Activated T-helper 1 cell treated with anti-CD3 and anti-CD28 coated beads, Interleukin-2, amount 50 U/mL, for 16 hours (primary cell): ENCODE measurements at places on chromosomes 1 and 21.

- no peak for DNase-seq
Observed at GRCh38 chr1:115714572-115715141, 53.9 kb downstream of the CASQ2 start.

DNA sequence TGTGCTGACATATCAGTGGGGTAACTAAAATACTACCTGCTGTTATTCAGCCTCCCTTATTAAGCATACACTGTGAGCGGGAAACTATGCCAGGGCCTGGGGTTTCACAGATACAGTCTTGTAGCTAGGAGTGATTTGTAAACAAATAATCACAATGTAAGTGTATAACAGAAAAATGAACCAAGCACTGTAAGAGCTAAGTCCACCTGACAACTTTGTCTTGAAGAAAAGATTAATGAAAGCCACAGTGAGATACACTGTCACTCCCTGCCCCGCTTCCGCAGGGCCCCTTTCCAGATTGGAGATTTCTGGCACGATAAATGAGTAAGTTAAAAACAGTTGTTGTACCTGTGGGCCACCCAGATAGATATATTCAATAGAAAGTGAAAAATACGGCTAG, 4.8 kb downstream of the RCAN3 start:
- no peak for DNase-seq

DNA sequence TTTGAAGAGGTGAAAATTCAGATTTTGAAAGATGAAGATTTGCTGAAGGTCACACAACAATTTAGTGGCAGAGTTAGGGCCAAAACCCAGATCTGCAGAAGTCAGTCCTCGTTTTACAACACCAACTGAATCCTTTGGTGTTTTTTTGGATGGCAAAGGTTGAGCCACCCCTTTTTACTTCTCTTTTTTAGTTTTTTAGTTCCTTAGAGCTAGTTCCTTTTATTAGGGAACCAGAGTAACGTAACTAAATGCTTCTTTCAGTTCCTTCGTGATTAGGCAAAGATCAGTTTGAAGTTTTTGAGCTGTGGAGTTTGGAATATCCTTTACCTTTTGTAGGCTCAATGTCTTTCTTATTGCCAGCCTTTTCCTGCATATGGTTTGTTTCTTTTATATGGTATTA, 67.9 kb upstream of the ARID1A start:
- DNase-seq, result no peak

- no peak for DNase-seq
Observed at GRCh38 chr1:38608202-38608864, 251.2 kb downstream of the RRAGC start.

- DNase-seq, result no peak
Observed at GRCh38 chr1:24125456-24125855, 13.5 kb upstream of the MYOM3 start.

DNA sequence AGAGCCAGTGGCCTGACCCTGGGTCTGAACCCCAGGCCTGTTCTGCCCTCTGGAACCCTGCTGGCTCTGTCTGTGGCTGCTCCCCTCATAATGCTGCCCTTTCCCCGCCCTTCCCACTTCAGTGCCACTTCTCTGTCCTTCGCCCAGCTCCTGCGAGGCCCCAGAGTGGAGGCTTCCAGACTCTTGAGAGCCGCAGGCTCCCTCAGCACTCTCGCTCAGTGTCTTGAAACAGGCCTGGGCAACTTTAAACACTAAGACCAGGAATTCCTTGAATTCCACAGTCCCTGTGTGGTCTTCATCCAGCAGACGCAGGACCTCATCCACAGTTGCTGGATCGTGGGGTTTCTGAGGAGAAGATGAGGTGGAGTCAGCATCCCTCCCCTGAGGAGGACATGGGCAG, 3.5 kb downstream of the CRNN start:
- no peak for DNase-seq

- no peak for DNase-seq
Observed at GRCh38 chr1:6601923-6602668, 573 bp downstream of the KLHL21 start.

- DNase-seq, result no peak
Observed at GRCh38 chr1:204503913-204504519, 9.4 kb upstream of the PIK3C2B start.

DNA sequence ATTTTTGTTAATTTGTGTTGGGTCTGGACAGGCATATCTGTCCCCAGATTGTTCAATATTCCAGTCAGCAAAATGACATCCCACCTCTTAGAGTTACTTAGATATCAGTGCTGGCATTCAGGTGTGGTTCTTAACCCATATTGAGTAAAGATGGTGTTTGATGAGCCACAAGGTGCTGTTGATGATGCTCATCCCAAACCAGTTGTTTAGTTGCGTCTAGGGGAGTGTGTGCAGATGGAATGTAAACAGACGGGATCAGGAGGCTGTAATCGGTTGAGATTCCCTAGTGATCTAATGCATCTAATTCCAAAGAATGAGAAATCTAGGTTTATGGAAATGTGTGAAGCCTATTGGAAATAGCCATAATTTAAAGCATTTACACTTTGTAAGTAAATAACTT, 1.1 kb downstream of the HOOK1 start:
- no peak for DNase-seq

DNA sequence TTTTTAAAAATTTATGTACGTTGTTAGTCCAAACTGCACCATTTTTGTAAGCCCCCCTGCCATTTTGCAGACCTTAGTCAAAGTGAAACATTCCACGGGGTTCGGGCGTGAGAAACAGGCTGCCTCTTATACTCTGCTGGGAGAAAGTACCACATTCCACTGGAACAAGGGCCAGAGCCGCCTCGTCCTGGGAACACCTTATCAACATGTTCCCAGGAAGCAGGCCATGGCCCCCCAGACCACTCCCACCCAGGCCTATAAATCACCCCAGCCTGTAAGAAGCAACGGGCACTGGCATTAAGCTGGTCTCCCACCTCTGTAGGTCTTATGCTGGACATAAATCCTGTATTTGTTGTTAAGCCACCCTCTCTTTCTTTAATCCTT, 854 bp upstream of the ZRANB2 start:
- no peak for DNase-seq

GRCh38 chr1:45617618-45618017, 6.2 kb downstream of the CCDC17 start:
- no peak for DNase-seq

DNA sequence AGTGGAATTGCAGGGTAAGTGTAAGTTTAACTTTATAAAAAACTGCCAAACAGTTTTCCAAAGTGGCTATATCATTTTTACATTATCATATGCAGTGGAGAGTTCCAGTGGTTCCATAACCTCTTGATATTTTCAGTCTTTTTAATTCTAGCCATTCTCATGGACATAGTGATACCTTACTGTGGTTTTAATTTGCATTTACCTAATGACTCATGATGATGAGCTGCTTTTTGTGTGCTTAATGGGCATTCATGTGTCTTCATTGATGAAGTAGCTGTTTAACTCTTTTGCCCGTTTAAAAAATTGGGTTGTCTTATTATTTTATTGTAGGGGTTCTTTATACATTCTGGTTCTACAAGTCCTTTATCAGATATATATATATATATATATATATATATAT, 29.4 kb downstream of the SNX27 start:
- no peak for DNase-seq

DNA sequence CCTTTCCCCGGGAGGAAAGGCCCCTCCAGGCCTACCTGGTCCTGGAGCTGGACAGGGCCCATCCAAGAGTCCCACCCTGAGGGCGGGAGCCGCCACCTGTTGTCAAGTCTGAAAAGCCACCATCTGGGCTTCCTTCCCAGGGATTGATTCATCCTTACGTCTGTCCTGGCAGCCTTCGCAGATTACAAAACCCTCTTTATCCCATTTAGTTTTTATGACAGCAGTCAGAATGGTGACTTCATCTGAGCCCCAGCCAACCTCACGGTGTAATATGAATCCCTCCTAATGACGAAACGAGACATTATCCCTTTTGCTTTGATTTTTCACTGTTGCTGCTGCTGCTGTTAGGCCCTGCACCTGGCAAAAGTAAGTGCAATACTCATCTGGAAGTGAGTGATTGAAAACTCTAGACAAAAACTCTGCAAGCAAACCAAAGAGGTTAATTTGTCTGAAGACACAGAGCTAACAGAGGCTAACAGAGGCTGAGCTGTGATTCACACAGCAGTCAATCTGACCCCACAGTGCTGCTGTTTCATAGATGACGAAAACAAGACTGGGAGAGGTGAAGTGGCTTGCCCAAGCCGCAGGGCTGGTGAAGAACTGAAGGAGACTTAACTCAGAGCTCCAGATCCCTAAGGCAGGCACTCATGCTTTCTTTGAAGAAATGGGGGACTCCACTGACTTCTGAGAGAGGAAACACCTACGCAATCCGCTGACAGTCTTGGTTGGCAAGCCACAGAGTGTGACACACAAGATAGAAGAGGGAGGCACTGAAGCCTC, 30.0 kb upstream of the S100A7 start:
- DNase-seq, result no peak

DNA sequence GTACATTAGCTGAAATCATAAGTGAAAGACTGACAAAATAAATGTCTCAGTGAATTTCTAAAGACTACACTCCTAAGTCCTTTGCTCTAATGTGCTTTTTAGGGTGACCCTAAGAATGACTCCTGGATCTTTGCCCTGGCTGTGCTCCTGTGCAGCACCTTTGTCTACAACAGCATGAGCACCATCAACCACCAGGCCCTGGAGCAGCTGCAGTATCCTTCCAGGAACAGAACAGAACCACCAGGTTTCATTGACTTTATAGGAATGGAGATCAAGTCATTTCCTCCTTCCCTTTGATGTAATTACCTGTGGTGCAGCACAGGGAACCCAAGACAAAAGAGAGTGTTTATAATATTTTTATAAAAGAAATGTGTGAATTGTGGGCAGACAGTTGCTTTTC, 14.1 kb downstream of the GBP6 start:
- DNase-seq, result no peak

DNA sequence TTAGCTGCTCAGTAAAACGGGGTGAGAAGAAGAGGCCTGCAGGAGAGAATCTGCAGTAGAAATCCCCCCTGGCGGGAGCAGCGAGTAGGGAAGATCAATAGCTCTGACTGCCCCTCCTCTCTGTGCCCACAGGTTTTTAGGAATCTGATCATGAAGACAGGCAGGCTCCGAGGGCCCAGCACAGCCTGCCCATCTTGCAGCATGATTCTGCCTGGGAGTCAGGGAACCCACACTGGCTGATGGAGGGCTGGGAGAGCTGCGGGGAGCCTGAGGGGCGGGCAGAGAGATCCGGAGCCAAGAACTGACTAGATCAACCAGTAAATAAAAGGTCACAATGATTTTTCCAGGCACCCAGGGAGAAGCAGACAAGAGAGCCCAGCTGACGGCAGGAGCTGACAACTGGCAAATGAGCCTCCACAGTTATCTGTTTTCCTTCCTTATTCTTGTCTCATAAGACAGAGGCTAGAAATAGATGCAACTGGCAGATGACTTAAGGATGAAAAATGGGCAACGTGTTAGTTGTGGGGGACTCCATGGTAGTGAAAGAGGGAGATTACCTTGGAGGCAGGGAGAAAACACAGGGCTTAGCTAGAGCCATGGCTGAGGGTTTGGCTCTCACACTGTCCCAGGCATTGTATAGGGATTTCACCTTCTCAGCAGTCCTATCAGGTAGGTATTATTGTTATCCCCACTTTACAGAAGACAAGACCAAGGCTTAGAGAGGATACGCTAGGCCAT, 116.2 kb downstream of the PLXNA2 start:
- no peak for DNase-seq

- no peak for DNase-seq
Observed at GRCh38 chr1:11461531-11462137, 17.3 kb upstream of the DISP3 start.

DNA sequence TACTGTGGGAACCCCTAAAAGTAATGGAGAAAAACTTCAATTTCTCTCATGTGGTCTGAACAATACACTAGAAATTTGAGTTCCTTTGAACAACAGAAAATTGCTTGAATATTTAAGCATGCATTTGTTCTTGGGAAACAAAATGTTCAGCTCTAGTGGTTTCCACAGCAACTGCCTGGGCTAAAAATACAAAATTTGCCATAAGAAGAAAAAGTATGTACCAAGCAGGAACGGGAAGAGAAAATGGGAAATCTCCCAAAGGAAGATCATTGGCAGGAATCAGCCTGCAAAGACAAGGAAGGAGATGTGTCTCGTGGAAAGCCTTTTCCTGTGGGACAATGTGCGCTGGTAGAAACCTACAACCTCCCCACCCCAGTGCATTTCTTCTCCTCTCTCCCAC, 119.0 kb upstream of the DPT start:
- no peak for DNase-seq

DNA sequence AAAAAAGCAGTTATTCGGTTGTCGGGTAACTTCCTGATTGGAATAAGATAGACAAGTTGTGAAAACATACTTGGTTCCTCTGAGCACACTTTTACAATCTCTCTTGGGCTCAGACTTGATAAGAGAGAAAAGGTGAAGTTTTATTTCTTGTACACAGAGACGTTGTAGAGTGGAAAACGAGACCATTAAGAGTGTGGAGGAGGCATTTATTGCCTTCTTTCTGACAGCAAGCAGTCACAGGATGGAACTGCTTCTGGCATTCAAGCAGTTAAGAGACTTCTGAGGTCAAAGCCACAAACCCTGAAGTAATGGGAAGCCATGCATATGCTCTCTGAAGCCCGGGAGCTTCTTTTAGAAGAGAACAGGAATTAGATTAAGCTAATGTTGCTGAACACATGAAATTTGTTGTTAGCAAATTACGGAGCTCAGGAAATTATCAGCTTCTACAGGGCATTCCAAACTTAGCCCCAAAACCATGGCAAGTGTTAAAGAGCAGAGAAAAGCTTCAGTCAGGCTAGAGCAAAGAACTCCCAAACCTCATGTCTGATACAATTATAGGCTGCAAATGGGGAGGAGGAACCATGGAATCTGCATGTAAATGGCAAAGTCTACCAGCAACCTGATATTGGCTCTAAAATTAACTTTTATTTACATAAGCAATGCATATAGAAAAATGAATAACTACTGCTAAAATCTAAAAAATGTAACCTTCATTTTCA, 26.0 kb downstream of the S1PR1 start:
- DNase-seq, result no peak

GRCh38 chr1:159964144-159964543, 10.1 kb upstream of the SLAMF9 start:
- DNase-seq, result no peak

- no peak for DNase-seq
Observed at GRCh38 chr1:151947140-151947539, 37.8 kb upstream of the THEM4 start.
